Liver (tissue), 10 donors: ENCODE measurements at places on chromosomes 5 and 9. TPM values are rescaled to one million over a fixed set of nuclear protein-coding genes. Genes with fewer than 3 reads are reported as not detected.

DNA sequence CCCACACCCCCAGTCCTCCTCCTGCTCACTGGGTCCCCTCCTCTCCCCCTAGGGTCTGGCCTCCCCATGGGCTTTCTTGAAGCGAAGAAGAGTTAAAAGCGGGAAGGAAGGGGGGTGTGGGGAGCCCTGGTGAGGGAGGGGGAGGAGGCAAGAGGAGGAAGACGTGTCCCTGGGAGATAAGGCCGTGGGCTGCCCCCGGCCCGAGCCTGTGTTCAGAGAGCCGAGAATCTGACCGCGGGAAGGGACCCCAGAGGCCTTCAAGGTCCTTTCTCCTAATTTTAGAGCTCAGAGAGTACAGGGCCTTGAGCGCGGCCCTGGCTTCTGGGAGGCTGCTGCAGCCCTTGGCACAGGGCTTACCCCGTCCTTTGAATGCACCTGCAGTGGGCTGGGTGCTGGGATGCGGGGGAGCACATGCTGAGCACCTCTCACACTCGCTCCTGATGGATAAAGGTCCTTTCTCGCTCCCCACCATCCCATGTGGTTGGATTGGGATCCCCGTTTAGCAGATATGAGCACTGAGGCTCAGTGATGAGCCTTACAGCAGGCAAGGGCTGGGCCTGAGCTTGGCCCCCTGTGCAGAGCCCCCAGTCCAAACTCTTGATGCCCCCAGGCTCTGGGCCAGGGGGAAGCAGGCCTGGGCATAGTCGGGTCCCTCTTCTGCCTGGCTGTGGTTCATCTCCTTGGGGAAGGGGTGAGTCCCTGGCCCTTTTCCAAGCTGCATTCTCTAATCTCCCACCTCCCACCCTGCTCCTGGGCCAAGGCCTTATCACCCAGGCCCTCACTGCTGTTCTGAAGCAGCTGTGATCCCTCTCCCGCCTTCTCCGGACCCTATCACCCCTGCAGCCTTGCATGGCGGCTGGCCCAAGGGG is 5.9 kb downstream of the GFI1B start:
- no peaks in the 10 kb centered on the region for H3K4me1 ChIP-seq
- no peaks in the 10 kb centered on the region for H3K36me3 ChIP-seq
- DNase-seq: peak; percentile 83
- H3K27me3 ChIP-seq: no peaks in the 10 kb centered on the region
- no peak overlapping the region for H3K27ac ChIP-seq
- H3K4me3 ChIP-seq: no peak overlapping the region

GRCh38 chr5:19865336-19866089 is 122.5 kb downstream of the CDH18 start:
- H3K4me3 ChIP-seq: no peak overlapping the region
- H3K27ac ChIP-seq: no peak overlapping the region
- no peak for DNase-seq
- H3K4me1 ChIP-seq: no peaks in the 10 kb centered on the region
- H3K36me3 ChIP-seq: no peaks in the 10 kb centered on the region

PCDHGA12 gene
- 0.39 TPM for polyA plus RNA-seq

DNA sequence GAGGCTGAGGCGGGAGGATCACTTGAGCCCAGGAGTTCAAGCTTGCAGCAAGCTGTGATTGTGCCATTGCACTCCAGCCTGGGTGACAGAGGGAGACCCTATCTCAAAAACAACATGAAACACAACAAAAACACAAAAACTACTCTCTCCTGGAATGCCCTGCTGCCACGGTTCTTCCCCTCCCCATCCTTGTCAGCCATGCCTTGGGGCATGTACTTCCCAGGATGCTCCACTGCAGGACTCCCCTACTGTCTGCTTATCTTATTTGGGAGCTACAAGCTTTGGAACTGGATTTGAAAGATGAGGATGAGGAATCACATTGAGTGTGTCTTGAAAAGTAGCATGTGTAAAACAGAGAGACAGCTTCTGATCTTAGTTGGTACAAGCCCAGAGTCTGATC is 40.1 kb upstream of the KIAA1958 start:
- no peaks in the 10 kb centered on the region for H3K4me1 ChIP-seq
- H3K27ac ChIP-seq: no peak overlapping the region
- H3K36me3 ChIP-seq: peaks cover 2% of the 10 kb centered on the region
- DNase-seq: no peak

GRCh38 chr9:27599102-27599869 is 26.0 kb upstream of the C9orf72 start:
- no peaks in the 10 kb centered on the region for H3K36me3 ChIP-seq
- H3K4me3 ChIP-seq: no peak overlapping the region
- no peak for DNase-seq
- H3K27me3 ChIP-seq: no peaks in the 10 kb centered on the region

- DNase-seq: no peak
- no peaks in the 10 kb centered on the region for H3K36me3 ChIP-seq
- no peaks in the 10 kb centered on the region for H3K27me3 ChIP-seq
- H3K4me3 ChIP-seq: no peak overlapping the region
- H3K27ac ChIP-seq: no peak overlapping the region
- peaks cover 4% of the 10 kb centered on the region for H3K4me1 ChIP-seq
Measured at GRCh38 chr9:111683392-111683791, 22.0 kb downstream of the GNG10 start.

MARCOL gene
- polyA plus RNA-seq: not detected

OBP2B gene
- polyA plus RNA-seq: not detected

DNA sequence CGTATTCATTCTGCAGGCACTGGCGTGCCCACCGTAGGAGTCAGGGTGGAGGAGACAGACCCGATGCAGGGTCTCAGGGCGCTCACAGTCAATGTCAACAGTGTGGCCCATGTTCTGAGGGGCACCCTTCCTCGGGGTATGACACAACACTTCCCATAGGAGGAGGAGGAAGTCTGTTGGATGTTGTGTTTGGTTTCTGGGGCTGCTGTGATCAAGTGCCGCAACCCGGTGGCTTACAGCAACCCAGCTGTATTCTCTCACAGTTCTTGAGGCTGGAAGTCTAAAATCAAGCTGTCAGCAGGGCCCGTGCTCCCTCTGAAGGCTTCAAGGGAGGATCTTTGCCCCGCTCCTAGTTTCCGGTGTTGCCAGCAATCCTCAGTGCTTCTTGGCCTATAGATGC is 5.6 kb upstream of the HNRNPAB start:
- peaks cover 4% of the 10 kb centered on the region for H3K4me1 ChIP-seq
- H3K27me3 ChIP-seq: no peaks in the 10 kb centered on the region
- no peak overlapping the region for H3K4me3 ChIP-seq
- no peaks in the 10 kb centered on the region for H3K36me3 ChIP-seq
- H3K27ac ChIP-seq: no peak overlapping the region
- no peak for DNase-seq

DNA sequence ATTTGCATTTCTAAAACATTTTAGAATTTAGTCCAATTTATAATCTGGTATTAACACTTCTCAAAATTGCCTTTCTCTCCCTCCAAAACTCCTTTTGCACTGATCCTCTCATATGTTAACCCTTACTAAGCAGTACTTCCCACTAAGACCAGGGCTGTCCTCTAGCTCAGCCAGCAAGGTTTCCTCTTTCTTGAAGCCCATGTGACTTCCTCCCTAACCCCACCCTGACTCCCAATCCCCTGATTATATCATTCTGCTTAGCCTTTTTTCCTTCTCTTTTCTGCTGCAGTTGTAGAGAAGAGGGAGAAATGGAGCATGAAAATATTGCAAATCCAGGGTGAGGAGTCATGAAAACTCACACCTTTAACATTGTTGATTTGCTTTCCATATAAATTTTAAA is 241.7 kb downstream of the MCTP1 start:
- H3K4me3 ChIP-seq: no peak overlapping the region
- H3K4me1 ChIP-seq: no peaks in the 10 kb centered on the region
- no peaks in the 10 kb centered on the region for H3K27me3 ChIP-seq
- no peaks in the 10 kb centered on the region for H3K36me3 ChIP-seq

- peaks cover 60% of the 10 kb centered on the region for H3K36me3 ChIP-seq
- DNase-seq: no peak
- H3K4me3 ChIP-seq: no peak overlapping the region
- H3K27me3 ChIP-seq: no peaks in the 10 kb centered on the region
- H3K4me1 ChIP-seq: peaks cover 7% of the 10 kb centered on the region
Measured at GRCh38 chr9:108903420-108904103, 30.4 kb downstream of the ELP1 start.

DNA sequence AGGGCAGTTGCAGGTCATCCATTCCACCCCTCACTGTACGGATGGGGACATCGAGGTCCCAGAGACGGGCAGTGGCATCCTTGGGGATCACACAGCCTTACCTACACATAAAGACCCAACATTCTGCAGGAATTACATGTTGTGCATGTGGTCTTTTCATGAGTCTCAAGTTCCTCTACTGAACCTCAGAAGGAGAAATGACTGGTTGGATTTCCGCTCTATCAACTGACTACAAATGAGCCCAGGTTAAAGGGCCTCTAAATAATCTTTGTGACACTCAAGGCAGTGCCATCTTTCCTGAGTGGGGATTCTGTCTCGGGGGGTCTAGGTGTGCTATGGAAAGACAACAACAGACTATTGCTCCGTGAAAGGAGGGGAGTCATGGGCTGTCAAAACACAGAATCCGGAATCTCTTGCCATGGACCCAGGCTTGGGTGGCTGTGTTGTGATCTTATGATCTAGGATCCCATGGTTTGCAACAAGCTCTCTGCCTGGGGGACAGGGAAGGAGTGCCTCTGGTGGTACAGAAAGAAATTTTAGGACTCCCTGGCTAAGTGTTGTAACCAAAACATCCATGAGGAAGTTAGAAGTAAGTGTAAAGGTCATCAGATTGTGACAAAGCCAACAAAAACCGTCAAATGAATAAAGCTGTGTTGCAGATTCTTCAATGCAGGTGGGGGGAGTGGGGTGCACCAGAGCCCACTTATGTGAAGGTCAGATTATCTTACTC is 1.9 kb upstream of the SLC31A2 start:
- no peaks in the 10 kb centered on the region for H3K36me3 ChIP-seq
- H3K4me3 ChIP-seq: no peak overlapping the region
- H3K27me3 ChIP-seq: no peaks in the 10 kb centered on the region

GRCh38 chr5:108168915-108169314 is 213.0 kb downstream of the FBXL17 start:
- H3K36me3 ChIP-seq: no peaks in the 10 kb centered on the region
- H3K4me1 ChIP-seq: no peaks in the 10 kb centered on the region
- no peak overlapping the region for H3K27ac ChIP-seq
- H3K27me3 ChIP-seq: no peaks in the 10 kb centered on the region
- no peak overlapping the region for H3K4me3 ChIP-seq

GRCh38 chr5:78726571-78726970 is 78.0 kb upstream of the LHFPL2 start:
- no peak for DNase-seq
- H3K4me3 ChIP-seq: no peak overlapping the region
- no peak overlapping the region for H3K27ac ChIP-seq
- H3K36me3 ChIP-seq: no peaks in the 10 kb centered on the region

ALDH1A1 gene
- 118 TPM for polyA plus RNA-seq

DNA sequence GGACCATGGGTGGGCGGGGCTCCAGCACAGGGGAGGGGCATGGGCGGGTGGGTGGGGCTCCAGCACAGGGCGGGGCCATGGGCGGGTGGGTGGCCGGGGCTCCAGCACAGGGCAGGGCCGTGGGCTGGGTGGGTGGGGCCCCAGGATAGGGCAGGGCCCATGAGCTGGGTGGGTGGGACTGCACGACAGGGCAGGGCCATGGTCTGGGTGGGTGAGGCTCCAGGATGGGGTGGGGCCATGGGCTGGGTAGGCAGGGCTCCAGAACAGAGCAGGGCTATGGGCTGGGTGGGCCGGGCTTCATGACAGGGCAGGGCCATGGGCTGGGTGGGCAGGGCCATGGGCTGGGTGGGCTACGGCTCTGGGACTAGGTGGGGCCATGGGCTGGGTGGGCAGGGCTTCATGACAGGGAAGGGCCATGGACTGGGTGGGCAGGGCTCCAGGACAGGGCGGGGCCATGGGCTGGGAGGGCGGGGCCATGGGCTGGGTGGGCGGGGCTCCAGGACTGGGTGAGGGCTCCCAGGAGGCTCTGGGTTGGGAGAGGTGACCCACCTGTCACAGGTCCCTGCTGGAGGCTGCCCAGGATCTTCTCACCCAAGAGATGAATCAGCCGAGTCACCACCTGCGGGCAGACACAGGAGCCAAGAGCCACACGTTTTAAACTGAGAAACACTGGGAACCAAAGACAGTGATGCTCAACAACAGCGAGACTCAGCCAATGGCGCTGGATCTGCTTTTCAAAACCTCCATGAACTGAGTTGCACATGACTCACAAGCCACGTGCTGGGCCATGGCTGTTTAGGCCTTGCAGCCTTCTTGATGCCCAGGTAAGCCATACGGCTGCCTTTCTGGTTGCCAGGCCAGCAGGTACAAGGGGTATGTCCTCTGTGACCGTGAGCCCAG is 33.6 kb upstream of the NSMF start:
- H3K27me3 ChIP-seq: no peaks in the 10 kb centered on the region
- H3K4me3 ChIP-seq: no peak overlapping the region
- H3K27ac ChIP-seq: no peak overlapping the region
- H3K4me1 ChIP-seq: no peaks in the 10 kb centered on the region
- DNase-seq: peak; percentile 43

INSL6 gene
- polyA plus RNA-seq: not detected

DNA sequence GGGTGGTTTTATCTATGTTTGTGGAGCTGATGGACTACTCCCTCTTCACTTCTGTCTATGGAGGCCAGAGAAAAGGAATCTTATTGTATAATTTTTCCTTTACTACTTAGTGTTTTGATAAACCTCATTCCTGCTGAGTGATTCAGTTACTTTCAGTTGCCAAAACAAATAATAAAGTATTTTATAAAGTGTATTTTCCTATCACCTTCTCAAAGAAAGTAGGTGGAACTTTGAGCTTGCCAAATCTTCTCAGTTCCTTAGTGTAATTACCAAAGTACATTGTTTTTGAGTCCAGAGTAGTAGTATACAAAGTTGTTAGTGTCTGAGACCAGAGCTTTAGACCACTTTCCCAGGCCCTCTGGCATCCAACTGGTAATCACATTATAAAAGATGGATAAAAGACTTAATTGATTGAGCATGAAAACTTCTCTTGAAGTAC is 13.5 kb downstream of the RABGAP1 start:
- H3K27me3 ChIP-seq: no peaks in the 10 kb centered on the region
- H3K36me3 ChIP-seq: peaks cover 3% of the 10 kb centered on the region
- no peak overlapping the region for H3K27ac ChIP-seq
- peaks cover 2% of the 10 kb centered on the region for H3K4me1 ChIP-seq
- DNase-seq: no peak

GRCh38 chr9:13719981-13720676 is 440.6 kb upstream of the MPDZ start:
- H3K4me1 ChIP-seq: no peaks in the 10 kb centered on the region
- no peak overlapping the region for H3K27ac ChIP-seq
- DNase-seq: no peak
- no peak overlapping the region for H3K4me3 ChIP-seq

DNA sequence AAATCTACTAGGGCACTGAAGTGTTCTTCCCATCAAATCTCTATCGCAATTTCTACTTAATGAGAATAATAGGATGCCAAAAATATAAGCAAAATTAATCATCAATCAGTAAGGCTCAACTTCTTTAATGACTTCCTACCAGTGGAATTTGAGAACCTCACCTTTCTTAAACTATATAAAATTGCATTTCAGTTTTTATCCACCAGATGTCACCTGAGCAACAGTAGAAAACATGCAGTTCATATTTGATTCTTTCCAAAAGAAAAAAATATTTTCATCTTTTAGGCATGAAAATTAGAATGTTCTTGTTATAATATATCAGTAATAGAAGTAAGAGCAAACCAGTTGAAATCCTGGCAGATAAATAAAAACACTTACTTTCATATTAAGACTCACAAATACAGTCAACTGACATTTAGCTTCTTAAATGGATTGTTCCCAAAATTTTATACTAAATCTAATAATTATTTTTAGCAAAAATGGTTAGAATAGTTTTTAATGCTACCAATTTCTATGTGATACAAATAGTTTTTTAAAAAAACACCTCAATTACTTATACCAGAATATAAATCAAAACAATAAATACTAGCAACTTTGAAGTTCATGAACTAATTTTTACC is 13.4 kb upstream of the CCDC112 start:
- H3K27ac ChIP-seq: no peak overlapping the region
- no peaks in the 10 kb centered on the region for H3K4me1 ChIP-seq
- no peak for DNase-seq
- no peaks in the 10 kb centered on the region for H3K27me3 ChIP-seq
- no peak overlapping the region for H3K4me3 ChIP-seq
